NCI-H1048 (cell line): ENCODE measurements at places on chromosomes 13 and 19.

- DNase-seq: no peak
Observed at GRCh38 chr19:1423436-1424191, 14.6 kb upstream of the RPS15 start.

DNA sequence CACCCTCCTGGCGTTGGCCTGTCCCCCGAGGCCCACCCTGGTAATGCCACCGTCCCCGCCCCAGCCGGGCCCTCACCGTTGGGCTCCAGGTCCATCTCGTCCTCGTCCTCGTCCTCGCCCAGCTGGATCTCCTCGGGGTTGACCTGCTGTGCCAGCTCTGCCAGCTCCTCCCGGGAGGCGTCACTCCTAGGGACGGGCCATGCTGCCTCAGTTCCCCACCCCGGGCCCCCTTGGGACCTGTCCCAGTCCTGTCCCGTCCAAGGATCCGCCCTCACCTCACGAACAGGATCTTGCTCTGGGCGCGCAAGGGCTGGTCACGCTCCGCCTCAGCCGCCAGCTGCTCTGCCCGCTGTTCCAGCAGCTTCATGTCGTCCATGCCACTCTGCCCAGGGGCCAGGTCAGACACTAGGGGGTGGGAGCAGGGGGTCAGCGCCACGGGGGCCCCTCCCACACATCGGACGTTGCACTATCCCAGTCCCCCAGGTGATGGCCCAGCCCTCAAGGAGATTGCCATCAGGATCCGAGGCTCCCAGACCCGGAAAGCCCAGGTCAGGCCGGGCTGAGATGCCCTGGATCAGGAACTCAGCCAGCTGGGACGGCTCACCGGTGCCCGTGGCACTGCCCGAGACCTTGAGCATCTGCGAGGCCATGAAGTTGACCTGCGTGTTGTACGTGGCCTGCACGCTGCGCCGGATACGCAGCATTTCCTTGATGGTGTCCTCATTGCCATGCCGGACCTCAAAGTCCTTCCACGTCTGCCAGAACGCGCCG is 9.5 kb downstream of the XAB2 start:
- DNase-seq: no peak

DNA sequence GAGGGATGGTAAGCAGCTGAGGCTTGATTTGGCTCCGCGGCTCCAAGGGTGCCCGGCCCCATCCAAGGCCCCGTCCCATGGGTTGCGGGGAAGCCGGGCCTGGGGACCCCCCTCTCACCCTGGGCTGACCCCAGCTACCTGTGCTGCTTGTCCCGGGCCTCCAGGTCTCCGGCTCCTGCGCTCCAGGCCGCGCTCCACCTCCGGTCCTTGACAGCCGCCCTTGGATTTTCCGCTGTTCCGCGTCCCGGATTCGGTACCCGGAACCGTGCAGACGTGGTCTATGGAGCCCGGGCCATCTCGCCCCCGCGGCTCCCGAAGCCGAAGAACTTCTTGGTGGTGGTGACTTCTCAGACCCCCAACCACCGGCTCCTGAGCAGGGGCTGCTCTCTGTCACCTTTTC is 48.3 kb upstream of the C1QTNF9B start:
- DNase-seq: no peak

DNA sequence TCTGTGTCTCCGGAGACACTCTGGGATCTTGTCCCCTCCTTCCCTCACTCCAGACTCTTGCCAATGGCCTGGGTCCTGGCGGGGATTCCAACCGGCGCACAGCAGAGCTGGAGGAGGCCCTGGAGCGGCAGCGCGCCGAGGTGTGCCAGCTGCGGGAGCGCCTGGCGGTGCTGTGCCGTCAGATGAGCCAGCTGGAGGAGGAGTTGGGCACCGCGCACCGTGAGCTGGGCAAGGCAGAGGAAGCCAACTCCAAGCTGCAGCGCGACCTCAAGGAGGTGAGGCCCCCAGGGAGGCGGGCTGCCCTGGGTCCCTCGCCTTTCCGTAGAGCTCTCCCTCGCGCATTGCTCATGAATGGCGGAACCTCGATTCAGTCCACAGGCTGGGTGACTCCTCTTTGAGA is 11.0 kb downstream of the PPFIA3 start:
- no peak for DNase-seq

- DNase-seq: no peak
Observed at GRCh38 chr19:35155441-35155840, 906 bp downstream of the FXYD5 start.

DNA sequence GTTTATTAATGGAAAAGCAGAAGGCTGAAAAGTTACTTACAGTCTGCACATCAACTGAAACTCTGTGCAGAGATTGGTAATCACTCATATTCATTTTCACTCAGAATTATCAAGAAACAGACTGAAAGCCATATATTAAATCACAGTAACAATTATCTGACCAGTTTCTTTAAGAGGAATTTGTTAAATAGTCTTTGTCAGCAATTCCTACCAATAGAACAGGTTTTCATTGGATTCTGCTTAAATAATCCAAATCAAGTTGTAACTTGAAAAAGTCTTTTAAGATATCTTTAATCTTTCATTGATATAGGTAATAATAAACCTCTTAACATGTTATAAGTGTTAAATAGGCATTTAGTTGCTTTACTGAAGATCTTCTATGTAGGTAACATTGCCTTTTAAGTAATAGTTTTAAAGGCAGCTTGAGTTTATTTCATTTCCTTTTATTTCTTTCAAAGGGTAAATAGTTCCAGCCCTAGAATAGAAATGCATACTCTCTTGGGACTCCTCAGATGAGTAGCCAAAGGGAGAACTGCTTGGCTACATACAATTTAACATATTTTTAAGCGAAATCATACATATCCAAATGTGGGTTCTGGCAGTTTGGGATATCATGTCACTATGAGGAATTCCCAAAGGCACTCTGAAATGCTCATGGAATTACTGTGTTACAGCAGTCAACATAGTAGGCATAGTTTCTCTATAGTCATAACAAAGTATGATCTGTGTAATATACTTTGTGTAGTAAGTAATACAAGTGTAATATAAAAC is 326.0 kb upstream of the SPRY2 start:
- no peak for DNase-seq
